ENCODE measurements at places on chromosomes 1 and 21. TPM values are rescaled to one million over a fixed set of nuclear protein-coding genes. Genes with fewer than 3 reads are reported as not detected.

DNA sequence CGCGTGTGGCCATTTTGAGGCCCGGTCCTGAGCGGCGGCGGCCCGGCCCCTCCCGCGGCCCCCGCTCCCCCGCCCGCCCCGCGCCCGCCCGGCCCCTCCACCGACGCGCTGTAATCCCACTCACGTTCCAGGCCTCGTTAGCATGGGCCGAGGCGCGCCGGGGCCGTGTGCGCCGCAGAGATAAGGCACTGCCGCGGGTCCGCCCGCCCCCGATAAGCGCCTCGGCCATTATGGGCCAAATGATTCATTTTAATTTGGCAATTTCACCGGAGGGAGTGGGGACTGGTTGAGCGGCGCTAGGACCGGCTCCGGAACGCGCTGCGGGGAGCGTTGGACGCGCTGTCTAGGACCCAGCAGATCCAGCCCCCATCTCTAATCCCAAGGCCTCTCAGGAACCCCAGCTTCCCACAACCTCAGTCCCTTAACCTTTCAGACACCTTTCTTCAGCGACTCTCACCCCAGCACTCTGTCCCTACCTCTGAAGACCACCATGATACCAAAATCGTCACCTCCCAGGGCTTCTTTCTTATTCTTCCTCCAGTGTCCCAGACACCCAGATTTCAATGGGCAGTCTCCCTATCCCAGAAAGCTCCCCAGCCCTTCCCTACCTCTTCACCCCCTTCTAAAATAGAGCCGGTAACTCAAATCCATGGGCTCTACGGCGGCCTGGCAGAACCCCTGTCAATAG lies at the start of gene TAL1:
Gene TAL1 (minus strand): TSS at position 39 of the 688 bp plus-strand sequence. CDS start 6,337 bp downstream, outside the sequence.
- peak; percentile 71 for DNase-seq

DNA sequence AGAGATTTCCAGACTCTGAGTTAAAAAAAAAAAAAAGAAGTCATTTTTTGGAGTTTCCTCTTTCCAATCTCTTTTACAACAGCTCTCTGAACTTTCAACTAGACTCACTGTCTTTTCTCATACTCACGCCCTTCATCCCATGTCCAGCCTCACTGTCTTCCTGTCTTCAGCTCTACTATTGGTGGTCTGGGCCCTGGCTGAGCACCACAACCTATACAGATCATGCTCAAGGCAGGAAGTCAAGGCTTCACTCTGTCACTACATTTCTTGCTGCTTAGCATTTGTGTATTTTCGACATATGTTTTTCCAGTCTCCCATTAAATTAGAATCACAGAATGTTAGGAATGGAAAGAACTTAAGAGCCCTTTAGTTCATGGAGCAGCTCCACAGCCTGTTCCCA lies 106.4 kb upstream of the PPP2R5A start:
- DNase-seq = no peak

Gene HNRNPU
- total RNA-seq = 167 TPM

Gene FOXO6
- 2.9 TPM for total RNA-seq

GRCh38 chr21:40809673-40810197 lies 37.2 kb downstream of the DSCAM start:
- no peak for DNase-seq

DNA sequence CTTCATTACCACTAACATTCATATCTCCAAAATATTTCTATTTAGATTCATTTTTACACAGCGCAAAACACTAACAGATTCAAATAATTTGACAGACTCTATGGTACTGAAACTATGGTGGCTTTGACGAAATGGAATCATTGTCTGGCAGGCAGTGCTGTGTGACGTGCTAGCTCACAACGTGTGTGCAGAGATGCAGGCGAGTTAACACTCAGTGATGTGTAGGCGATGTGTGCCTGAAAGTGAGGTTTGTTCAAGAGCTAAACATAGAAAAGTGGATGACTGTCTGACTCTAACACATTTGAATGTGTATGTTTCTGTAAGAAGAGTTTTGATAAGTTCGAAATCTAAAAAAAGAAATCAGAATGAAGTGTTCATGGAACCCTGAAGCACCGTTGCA lies 97.7 kb downstream of the RYR2 start:
- DNase-seq = no peak

DNA sequence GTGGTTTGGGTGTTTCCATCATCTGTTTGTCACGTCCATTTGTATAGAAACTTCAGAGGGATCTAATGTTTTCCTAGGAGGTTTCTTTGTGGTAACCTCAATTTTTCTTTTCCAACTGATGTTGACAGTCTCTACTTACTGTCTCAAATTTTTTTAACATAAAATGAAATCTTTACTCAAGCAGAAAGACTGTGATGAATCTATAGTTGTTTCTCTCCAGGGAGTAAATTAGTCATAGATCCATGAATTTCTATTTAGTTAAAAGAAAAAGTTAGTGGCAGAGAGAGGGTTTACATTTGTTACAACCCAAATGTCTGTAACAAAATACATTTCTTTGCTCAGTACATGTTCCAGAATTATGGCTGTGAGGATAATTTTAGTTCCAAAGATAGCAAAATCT lies 161.6 kb downstream of the DISP1 start:
- DNase-seq = no peak

DNA sequence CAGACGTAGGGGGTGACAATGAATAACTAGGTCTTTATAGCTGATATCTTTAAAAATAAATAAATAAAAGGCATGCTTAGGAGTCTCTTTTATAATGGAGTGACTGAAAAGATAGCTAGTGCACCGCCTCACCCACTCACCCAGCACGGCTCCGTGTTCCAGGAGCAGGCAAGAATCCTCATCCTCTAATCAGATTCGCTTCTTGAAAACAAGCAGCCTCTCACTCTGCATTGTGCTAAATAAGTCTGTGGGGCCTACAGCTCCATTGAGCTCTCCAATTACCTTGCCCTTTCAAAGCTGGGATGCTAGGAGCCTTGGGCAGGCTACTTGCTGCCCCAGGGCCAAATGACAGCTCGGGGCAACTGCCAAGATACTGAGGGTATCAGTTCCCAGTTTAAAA lies 91.5 kb downstream of the TIAM1 start:
- no peak for DNase-seq

Gene PSMB2
- 36.4 TPM for total RNA-seq

- DNase-seq = no peak
Observed at GRCh38 chr1:22428672-22429071, 23.0 kb upstream of the ZBTB40 start.

DNA sequence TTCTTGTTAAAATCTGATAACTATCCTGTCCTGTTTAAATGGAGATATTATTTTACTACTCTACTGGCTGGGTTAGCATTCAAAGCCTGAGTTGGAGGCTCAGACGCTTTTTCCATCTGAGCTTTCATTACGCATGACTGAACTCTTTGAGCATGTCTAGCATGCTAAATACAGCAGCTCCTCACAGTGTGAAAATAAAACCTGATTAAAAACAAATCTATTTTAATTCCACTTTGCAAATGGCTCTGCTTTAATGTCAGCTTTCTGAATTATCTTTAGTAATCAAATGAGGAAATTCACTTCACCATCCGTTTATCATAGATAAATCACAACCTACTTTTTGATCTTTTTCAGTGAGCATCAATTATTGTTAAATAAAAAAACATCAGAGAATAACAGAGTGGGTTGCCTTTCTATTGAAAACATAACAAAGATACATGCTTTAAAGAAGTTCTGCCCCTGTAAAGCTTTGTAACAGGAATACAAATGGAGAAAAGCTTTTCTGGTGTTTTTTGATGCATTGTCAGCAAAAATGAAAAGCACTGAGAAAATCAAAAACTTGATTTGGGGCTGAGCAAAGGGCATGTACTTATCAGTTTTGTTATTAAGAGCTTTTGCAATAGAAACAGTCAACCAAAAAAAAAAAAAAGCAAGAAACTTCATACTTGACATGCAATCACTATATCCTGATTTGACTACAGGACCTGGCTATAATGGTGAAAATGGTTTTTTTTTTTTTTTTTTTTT lies 3.5 kb upstream of the SPEN start:
- DNase-seq = no peak

DNA sequence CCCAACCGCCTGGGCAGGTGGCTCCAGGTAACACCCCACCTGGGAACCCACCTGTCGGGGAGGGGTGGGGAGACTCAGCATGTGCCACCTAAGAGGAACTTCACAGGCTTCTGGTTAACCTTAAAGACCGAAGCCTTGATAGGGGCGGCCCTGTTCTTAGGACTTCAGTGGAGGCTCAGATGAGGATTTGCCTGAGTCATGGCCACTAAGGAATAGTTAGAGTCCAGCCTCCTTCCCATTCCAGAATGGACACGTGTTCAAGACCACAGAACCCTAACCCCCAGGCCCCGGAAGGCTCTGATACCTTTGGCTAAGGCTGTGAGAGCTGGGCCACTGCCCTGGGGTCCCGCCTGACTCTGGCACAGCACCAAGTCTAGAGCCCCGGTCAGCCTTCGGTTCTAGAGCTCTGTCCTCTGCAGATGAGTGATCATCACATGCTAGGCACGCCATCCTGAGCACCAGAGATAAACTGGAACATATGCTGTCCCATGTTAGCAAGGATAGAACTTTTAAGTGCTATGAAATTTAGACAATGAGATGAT lies 20.3 kb downstream of the PADI6 start:
- no peak for DNase-seq

Gene PRRX1
- total RNA-seq = 38.6 TPM

DNA sequence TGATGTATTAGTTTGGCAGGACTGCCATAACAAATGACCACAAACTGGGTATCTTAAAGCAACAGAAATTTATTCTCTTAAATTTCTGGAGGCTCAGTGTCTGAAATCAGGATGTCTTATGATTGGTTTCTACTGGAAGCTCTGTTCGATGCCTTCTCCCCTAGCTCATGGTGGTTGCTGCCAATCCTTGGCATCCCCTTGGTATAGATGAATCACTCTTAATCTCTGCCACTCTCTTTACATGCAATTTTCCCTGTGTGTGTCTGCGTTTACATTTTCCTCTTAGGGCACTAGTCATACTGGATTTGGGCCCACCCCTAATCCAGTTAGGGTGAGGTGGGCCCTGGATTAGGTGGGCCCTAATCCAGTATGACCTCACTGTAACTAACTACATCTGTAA lies 54.7 kb upstream of the MPC2 start:
- DNase-seq = no peak

DNA sequence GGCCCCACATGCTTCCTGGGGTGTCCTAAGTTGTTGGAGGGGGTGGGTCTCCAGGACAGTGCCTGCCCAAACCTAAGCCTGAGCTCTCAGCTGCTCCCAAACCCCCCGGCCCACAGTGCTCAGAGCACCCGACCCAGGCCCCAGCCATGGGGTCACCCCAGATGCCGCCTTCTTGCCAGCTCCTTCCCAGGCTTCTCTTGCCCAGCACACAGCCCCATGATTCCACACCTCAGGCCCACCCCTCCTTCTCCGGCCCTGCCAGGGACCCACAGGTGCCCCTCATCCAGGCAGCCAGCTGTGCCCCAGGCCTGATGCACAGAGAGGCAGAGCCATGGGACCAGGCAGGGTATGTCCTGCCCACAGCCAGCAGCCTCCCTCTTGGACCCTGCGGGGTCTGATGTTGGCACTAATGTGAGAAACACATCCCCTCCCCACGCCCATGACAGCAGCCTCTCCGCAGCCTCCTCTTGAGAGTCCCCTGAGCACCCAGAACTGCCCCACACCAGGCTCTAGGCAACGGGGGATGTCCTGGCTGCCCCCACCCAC lies 4.9 kb downstream of the WNT9A start:
- DNase-seq = no peak

DNA sequence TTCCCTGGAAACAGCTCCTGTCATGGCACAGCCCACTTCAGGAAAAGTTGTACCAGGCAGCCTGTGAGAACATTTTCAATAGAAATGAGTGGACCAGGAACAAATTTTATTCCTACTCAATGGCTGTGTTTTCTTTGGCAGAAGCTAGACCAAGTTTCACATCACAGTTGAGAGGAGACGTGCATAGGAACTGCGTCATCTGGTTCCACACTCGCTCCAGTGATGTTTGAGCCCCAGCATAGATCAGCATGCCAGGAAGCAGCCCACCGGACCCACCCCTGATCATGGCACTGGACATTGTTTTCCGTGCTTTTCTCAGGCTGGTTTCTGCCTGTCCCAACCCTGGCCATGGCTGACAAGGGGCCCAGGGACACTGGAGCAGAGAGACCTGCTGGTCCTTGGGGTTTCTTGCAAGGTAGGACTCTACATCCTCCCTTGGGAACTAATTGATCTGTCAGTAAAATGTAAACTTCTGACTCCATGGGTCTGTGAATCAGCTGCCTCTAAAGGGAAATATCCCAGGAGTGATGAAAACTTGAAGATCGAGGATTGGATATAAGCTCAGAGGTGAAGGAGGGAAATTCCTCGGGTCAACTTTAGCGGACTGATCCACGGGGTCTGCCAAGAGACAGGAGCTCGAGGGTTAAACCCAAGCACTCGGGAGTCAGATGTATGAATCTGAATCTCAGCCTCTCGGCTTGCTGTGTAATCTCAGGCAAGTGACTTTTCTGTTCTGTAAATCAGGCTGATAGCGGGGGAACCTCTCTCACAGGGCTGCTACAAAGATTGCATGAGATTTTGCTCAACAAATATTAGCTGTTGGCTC lies 35.7 kb downstream of the NEK2 start:
- DNase-seq = no peak

Gene ESRRG
- total RNA-seq = 17.5 TPM

Gene RAB4A
- total RNA-seq = 91.6 TPM

GRCh38 chr21:41124641-41125201 lies 43.2 kb upstream of the BACE2 start:
- no peak for DNase-seq

DNA sequence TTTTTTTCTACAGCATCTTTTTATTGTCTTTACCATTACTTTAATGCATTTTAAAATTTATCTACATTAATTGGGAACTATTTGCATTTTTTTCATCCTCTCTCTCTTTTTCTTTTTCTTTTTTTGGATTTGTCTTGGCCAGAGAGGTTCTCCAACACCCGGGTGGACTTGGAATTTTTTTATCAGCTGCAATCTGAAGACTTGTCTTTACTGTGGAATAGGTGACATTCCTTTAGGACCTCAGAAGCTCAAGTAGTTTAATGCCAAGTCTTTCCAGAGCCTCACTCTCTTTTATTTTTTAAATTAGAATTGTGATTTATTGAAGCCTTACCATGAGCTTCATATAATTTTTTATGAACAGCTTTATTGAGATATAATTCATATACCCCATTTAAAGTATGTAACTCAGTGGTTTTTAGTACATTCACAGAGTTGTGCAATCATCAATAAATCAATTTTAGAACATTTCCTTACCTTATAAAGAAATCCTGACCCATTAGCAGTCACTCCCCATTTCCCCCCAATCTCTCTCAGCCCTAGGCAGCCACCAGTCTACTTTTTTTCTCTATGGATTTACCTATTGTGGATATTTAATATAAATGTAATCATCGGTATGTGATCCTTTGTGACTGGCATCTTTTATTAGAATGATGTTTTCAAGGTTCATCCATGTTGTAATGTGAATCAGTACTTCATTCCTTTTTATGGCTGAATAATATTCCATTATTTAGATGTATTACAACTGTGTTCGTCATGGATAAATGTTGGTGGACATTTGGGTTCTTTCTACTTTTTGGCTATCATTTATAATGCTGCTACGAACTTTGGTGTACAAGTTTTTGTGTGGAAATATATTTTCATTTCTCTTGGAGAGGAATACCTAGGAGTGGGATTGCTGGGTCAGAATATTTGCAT lies 6.2 kb downstream of the TUFT1 start:
- no peak for DNase-seq

GRCh38 chr1:181500636-181501035 lies 17.3 kb downstream of the CACNA1E start:
- DNase-seq = no peak

GRCh38 chr1:159248311-159248710 lies 43.6 kb downstream of the ACKR1 start:
- no peak for DNase-seq

All from left cardiac atrium (tissue), 4 donors.